Right renal pelvis (tissue), 4 donors: ENCODE measurements at places on chromosomes 4 and X. TPM values are rescaled to one million over a fixed set of nuclear protein-coding genes. Genes with fewer than 3 reads are reported as not detected.

DNA sequence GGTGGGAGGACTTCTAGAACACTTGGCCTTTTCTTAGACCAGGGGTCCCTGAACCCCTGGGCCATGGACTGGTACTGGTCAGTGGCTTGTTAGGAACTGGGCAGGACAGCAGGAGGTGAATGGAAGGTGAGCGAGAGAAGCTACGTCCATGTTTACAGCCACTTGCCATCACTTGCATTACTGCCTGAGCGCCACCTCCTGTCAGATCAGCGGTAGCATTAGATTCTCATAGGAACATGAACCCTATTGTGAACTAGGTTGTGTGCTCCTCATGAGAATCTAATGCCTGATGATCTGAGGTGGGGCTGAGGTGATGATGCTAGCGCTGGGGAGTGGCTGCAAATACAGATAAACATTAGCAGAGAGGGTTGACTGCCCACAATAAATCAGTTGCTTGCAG, 100.9 kb upstream of the IGFBP7 start:
- DNase-seq: no peak

Gene NUDT11
- 15.9 TPM for polyA plus RNA-seq

GRCh38 chr4:157075811-157076577, at the start of gene GLRB:
GLRB (plus strand) TSS chr4:157076150; CDS start chr4:157078025, 1,875 bp downstream.
- peak; percentile 11 for DNase-seq

Gene VCX2
- not detected for polyA plus RNA-seq

DNA sequence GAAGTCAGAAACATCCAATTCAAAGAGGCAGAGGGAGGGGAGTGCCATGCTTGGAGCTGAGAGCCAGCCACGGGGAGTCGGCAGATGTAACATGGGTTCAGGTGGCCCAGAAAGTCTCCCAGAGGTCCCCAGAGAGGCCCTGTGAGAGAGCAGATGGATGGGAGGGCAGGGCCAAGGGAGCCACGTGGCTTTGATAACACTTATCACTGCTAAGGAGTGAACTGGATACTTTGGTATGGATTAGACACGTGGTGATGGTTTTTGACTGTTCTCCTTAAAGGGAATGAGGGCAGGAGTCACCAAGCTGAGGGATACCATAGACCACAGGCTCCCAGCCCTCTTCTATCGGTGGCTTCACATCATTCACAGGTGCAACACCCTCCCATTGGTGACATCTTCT, 13.7 kb downstream of the CCKAR start:
- no peak for DNase-seq

- no peak for DNase-seq
Measured at GRCh38 chrX:116267511-116268040, 97.0 kb downstream of the AGTR2 start.

GRCh38 chr4:128068918-128069317, 7.8 kb downstream of the LARP1B start:
- no peak for DNase-seq

DNA sequence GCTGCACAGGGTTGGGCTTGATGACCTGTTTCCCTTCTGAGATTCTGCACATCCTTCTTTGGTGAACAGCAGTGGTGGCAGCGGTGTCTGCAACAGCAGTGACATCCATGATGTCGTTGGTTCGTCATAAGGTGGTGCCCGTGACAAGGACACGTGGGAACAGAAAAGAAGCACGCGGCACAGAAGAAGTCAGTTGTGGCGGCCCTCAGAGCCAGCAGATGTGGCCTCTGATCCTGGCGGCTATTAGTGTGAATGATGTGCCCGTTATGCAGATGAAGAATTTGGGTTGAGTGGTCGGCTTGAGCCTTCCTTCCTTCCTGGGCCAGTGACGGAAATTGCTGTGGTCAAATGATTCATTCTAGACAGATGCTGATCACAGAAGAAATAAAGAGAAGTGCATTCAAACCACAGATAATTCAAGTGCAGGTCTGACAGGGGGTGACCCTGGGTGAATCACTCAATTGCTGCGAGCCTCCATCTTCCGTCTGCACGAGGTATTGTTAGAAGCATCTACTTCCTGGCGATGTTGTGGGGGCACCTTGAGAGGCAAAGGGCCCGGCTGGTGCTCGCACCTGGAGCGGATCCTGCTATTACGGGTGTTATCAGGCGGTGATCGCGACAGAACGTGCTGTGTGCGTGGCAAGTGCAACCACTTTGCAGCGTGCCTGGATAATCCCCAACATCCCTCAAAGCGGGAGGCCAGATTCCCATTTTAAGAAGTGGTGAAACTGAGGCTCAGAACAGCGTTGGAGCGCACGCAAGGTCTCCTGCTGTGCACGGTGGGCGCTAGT, 215.2 kb upstream of the PSAPL1 start:
- no peak for DNase-seq
